ENCODE measurements at places on chromosomes 7 and 10.

DNA sequence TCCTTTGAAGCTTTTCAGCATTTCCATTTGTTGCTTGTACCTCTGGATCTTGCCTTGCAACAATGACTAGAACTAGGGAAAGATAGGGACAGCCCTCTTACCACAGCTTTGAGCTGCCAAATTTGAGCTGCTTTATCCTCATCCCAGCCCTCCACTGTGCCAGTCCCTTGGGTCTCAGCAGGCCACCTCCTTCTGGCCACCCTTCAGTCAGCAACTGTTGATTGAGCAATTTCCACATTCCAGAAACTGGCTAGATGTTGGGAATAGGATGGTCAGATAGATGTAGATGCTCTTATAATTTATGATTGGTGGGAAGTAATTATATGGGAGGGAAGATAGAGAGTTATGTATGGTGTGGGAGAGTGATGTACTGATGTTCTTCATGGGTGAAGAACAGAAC is 100.1 kb downstream of the ST7 start:
- no peaks in the 10 kb centered on the region for H3K27me3 ChIP-seq
- no peak overlapping the region for H3K27ac ChIP-seq
- peaks cover 2% of the 10 kb centered on the region for H3K4me1 ChIP-seq
- no peaks in the 10 kb centered on the region for H3K36me3 ChIP-seq

GRCh38 chr10:44979281-44980191 is 927 bp upstream of the DEPP1 start:
- peaks cover 65% of the 10 kb centered on the region for H3K4me1 ChIP-seq
- peak overlapping the region; percentile 90 for H3K27ac ChIP-seq
- no peaks in the 10 kb centered on the region for H3K36me3 ChIP-seq
- H3K4me3 ChIP-seq = no peak overlapping the region
- no peaks in the 10 kb centered on the region for H3K27me3 ChIP-seq
- DNase-seq = no peak

DNA sequence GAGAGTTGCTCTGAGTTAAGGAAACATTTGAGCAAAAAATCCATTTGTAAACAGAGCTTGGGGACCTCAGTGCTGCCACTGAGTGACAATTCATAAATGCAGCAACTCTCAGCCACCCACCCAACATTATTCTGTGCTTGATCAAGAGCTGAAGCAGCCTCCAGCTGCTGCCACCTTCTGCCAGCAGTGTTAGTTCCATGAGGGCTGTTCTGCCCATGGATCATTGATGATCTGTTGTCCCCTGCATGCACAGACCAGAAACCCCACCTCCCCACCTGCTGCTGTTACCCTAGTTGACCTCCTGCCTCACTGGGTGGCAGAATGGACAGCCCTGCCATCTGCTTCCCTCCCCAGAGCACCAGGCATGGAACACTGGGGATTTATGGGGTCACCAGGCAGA is 305.4 kb downstream of the KCNMA1 start:
- no peaks in the 10 kb centered on the region for H3K27me3 ChIP-seq
- no peak overlapping the region for H3K27ac ChIP-seq
- no peak for DNase-seq

GRCh38 chr7:85095806-85096205 is 91.0 kb downstream of the SEMA3D start:
- no peak for DNase-seq
- no peak overlapping the region for H3K27ac ChIP-seq
- no peaks in the 10 kb centered on the region for H3K27me3 ChIP-seq
- H3K36me3 ChIP-seq = no peaks in the 10 kb centered on the region
- H3K4me3 ChIP-seq = no peak overlapping the region

DNA sequence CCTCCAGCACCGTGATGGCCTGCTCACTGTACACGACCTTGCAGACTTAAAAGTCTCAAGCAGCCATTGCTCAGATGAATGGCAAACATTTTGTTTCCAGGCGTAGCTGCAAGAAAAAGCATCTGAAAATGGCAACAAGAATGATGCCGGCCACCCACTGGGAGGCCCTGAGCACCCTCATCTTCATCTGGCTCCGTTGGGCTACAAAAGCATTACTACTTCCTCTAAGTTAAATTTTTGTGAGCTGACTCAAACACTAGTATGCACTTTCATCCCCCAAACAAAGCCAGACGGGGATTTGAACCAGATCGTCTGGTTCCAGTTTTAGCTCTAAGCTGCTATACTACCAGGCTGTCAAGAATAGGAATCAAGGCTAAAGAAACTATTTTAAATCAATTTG is 116.6 kb upstream of the CDK1 start:
- no peaks in the 10 kb centered on the region for H3K27me3 ChIP-seq
- peak; percentile 71 for DNase-seq
- H3K4me1 ChIP-seq = peaks cover 19% of the 10 kb centered on the region
- H3K27ac ChIP-seq = peak overlapping the region; percentile 23
- no peaks in the 10 kb centered on the region for H3K36me3 ChIP-seq

GRCh38 chr10:53619671-53620070 is 847.1 kb upstream of the MBL2 start:
- DNase-seq = peak; percentile 10
- no peak overlapping the region for H3K4me3 ChIP-seq
- H3K27ac ChIP-seq = no peak overlapping the region
- H3K4me1 ChIP-seq = no peaks in the 10 kb centered on the region

- DNase-seq = peak; percentile 61
- H3K4me3 ChIP-seq = no peak overlapping the region
- H3K36me3 ChIP-seq = no peaks in the 10 kb centered on the region
- no peaks in the 10 kb centered on the region for H3K4me1 ChIP-seq
Observed at GRCh38 chr7:40715053-40715430, 580.2 kb downstream of the SUGCT start.

GRCh38 chr7:129657363-129657762 is 45.8 kb downstream of the NRF1 start:
- H3K27me3 ChIP-seq = no peaks in the 10 kb centered on the region
- H3K27ac ChIP-seq = no peak overlapping the region
- H3K36me3 ChIP-seq = peaks cover 7% of the 10 kb centered on the region
- DNase-seq = no peak
- H3K4me3 ChIP-seq = no peak overlapping the region
- no peaks in the 10 kb centered on the region for H3K4me1 ChIP-seq

- no peak for DNase-seq
- H3K27ac ChIP-seq = no peak overlapping the region
- no peaks in the 10 kb centered on the region for H3K27me3 ChIP-seq
- no peaks in the 10 kb centered on the region for H3K36me3 ChIP-seq
- no peak overlapping the region for H3K4me3 ChIP-seq
Observed at GRCh38 chr10:35911233-35911632, 269.1 kb upstream of the FZD8 start.

- H3K27ac ChIP-seq = no peak overlapping the region
- peak; percentile 84 for DNase-seq
- no peaks in the 10 kb centered on the region for H3K36me3 ChIP-seq
- H3K27me3 ChIP-seq = peaks cover 2% of the 10 kb centered on the region
- H3K4me3 ChIP-seq = no peak overlapping the region
- peaks cover 7% of the 10 kb centered on the region for H3K4me1 ChIP-seq
Observed at GRCh38 chr7:94008537-94008936, 4.4 kb upstream of the BET1 start.

GRCh38 chr7:135501402-135501801 is 8.5 kb downstream of the CNOT4 start:
- H3K4me3 ChIP-seq = no peak overlapping the region
- no peaks in the 10 kb centered on the region for H3K27me3 ChIP-seq
- peak; percentile 29 for DNase-seq
- H3K36me3 ChIP-seq = no peaks in the 10 kb centered on the region
- H3K27ac ChIP-seq = no peak overlapping the region

DNA sequence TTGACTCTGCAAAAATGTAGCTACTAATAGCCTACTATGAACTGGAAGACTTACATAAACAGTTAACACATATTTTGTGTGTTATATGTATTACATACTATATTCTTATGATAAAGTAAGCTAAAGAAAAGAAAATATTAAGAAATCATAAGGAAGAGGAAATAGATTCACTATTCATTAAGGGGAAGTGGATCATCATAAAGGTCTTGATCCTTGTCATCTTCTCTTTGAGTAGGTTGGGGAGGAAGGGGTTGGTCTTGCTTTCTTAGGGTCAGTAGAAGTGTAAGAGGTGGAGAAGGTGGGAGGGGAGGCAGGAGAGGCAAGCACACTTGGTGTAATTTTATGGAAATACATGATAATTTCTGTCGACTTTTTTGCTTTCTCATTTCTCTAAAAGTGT is 81.3 kb downstream of the NAMPT start:
- H3K36me3 ChIP-seq = no peaks in the 10 kb centered on the region
- no peak for DNase-seq
- H3K4me3 ChIP-seq = no peak overlapping the region

- no peak overlapping the region for H3K4me3 ChIP-seq
- H3K36me3 ChIP-seq = peaks cover 9% of the 10 kb centered on the region
- H3K27me3 ChIP-seq = no peaks in the 10 kb centered on the region
Observed at GRCh38 chr10:102009801-102010425, 46.1 kb downstream of the ARMH3 start.

- no peaks in the 10 kb centered on the region for H3K36me3 ChIP-seq
- no peaks in the 10 kb centered on the region for H3K4me1 ChIP-seq
Observed at GRCh38 chr7:37665352-37666022, 18.1 kb upstream of the GPR141 start.

DNA sequence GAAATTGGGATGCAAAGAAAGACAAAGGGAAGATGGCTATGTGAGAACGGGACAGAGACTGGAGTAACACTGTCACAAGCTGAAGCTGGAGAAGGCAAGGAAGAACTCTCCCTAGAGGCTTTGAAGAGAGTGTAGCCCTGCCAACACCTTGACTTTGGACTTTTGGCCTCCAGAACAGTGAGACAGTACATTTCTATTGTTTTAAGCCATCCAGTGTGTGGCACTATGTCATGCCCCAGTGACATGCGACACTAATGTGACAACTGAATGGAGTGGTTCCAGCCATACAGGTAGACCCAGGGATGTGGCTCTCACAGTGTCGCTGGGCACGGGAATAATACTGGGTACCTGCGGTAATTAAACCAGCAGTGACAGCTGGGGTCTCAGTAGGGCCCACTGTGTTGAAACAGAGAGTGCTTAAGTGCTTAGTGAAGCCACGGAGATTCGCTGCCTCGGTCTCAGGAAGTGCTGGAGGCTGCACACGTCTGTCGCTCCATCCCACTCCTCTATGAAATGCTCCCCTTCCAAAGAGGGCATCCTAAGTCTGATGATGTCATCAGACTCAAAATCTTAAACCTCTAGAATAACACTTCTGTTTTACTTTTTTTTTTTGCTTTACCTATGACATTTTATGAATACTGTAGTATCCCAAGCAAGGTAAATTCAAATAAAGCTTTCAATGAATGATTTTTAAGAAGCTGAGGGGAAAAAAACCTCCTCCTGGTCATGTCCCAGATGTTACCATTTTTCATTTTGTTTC is 154.6 kb upstream of the RHEB start:
- no peak overlapping the region for H3K4me3 ChIP-seq
- no peak overlapping the region for H3K27ac ChIP-seq
- no peaks in the 10 kb centered on the region for H3K36me3 ChIP-seq
- no peak for DNase-seq
- H3K4me1 ChIP-seq = no peaks in the 10 kb centered on the region

DNA sequence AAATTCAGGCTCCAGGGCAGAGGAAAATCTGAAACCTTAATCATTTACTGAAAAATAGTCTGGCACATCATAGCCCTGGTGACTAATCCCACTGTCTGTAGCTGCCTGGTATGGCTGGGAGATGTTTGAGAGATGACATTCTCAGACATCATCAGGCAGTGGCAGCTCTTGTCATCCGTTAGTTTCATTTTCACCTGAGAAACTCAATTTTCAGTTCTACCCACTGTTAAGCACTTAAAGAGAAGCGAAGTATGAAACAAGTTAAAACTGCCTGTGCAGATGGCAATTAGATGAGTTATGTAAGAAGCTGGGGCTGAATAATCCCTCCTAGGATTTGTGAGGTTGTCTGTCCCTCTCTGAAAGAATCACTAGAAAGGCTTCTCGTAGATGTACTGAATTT is 150.2 kb downstream of the NSUN6 start:
- no peak overlapping the region for H3K4me3 ChIP-seq
- no peaks in the 10 kb centered on the region for H3K27me3 ChIP-seq
- peak overlapping the region; percentile 4 for H3K27ac ChIP-seq
- H3K4me1 ChIP-seq = peaks cover 9% of the 10 kb centered on the region

DNA sequence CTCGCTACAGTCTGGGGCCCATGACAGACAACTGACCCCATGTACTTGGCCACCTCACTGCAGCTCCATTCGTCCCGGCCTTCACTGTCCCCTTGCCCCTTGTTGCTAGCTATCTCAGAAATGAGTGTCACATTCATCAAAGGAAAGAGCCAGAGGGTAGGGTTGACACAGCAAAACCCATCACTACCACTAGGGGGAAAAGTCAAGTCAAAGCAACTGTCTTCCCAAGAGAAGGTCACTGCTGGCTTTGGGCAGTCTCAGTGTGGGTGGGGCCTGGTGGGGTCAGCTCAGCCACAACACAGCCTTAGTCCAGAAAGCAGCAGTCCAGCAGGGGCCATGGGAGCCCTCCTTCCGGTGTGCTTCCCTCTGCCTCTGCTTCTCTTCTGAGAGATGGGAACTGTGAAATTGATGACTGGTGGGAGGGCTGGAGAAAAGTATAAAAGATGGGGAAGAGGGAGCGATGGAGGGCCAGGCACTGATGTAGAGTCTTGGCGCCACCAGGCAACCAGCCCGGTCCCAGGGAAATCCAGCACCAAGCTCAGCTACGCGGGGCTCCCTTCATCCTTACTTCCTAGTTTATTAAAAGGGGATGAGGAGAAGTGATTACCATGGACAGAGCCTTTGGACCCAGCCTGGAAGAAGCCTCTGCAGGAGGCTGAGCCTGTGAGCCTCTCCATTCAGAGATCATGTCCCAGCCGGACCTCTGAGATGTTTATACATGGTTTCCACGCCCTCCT is 58.0 kb downstream of the PLXNA4 start:
- no peak overlapping the region for H3K4me3 ChIP-seq
- DNase-seq = no peak

DNA sequence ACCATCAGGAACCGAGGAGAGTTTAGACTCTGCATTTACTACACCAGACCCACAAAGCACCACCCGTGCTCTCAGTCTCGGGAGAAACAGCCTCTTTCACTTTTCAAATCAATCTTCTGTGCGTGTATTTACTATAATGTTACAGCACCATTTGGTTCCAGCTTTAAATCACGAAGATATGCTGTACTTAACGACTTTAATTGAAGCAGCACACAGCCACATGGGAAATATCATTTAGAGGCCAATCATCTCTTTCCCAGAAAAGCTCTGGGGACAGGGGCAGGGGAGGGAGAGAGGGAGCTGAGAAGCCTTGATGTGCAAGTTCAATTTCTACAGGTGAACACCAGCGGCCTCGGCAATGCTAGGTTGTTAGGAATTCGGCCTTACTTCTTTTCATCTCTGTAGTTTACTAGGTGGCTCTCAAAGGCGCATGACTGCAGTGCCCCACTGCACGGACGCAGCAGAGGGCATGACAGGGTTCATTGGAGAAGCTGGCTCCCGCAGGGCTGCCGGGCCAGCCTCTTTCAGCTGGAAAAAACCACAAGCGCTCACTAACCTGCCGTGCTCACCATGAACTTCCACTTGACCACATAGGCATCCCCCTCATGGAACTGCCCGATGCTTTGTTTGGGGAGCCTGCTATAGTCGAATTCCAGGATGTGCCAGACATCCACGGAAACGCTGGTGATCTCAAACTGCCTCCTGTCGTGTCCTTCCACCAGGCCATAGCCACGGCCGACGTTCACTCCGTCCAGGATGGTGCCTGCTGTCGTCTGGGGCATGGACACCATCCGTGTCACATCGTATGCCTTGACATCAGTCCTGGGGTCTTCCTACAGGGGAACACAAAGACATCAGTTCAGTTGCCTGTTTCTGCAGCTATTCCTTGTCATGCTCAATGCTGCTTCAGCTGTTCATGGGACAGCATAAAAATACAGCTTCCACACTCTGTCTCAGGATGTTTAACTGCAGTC is 154.5 kb downstream of the SVIL start:
- H3K36me3 ChIP-seq = peaks cover 11% of the 10 kb centered on the region
- H3K27ac ChIP-seq = no peak overlapping the region
- peaks cover 23% of the 10 kb centered on the region for H3K4me1 ChIP-seq
